Tibial artery (tissue), 4 donors: ENCODE measurements at places on chromosomes 1 and 21.
A peak's percentile ranks its signal among the peaks of the same experiment; 100 is the strongest.

- no peak for DNase-seq
Measured at GRCh38 chr1:21604208-21604957, 64.8 kb downstream of the RAP1GAP start.

GRCh38 chr1:44035726-44036408 lies 4.6 kb upstream of the SLC6A9 start:
- no peak for DNase-seq

GRCh38 chr1:66147226-66147835 lies 354.6 kb downstream of the PDE4B start:
- DNase-seq: no peak

DNA sequence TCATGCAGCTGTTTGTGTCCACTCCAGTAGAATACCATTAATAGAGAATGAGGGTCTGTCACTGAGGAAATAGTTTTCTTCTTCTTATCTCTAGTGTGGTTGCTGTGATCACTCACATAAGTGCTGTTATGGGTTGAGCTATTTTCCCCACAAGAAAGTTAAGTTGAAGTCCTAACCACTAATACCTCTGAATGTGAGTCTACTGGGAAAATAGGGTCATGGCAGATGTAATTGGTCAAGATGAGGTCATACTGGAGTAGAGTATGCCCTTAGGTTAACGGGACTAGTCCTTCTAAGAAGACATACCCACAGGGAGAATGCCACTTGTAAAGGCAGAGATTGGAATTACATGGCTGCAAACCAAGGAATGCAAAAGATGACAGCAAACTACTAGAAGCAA lies 70.5 kb upstream of the COL24A1 start:
- no peak for DNase-seq

DNA sequence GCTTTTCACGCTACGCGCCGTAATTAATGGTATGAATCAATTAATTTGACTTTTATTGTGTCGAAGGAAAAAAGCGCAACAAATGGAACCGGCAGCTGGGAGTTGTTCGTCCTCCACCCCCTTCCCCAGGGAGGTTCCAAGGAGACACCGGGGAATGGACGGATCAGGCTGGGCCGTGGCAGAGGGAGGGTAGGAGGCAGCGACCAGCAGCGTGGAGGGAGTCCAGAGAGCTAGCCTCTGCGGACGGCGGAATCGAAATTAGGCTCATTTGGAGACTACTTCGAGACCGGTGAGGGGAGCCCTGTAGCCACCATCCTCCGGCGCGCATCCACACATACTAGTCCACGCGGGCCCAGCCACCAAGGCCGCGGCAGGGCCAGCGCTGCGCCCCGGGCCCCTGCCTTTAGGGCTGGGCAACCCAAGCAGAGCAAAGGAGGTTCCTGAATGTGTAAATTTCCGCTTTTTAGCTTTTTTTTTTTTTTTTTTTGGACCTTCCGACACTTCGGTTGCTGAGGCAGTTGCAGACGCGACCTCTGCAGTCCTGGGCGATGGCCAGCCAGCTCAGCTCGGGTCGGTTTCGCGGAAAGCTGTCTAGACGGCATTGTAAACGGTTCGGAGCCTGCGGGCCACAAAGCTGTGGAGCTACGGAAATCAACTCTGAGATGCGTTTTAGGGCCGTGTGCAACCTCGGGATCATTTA lies 2.2 kb upstream of the FOXD3 start:
- no peak for DNase-seq

DNA sequence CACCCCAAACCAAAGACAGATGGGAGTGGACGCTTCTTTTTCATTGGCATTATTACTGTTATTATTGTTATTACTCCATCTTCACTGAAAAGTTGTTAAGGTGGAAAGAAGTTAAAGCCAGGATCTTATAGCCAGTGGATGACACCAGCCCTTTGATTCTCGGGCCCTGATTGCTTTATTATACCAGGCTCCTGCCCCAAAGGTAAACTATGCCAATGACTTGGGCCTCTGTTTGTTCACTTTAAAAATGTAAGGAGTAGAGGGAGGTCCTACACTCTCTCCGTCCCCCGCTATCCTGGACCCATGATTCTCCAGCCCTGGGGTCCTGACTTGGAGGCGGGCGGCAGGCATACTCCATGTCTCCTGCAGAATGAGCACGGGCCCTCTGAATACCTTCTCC lies 106.8 kb downstream of the TOMM20 start:
- no peak for DNase-seq

DNA sequence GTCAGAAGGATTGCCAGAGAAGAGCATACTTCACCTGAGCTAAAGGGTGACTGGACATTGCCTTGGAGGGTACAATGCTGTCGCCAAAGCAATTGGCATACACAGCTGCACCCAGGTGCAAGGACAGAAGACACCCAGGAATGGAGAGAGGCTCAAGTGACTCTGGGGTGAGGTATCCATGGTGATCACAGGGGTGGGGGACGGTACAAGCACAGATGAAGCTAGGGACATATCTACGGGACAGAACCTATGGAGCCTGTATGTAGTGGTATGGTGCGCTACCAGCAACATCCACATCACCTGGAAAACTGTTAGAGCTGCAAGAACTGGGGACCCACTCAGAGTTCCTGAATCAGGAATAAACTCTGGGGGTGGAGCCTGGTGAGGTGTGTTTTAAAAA lies 286.1 kb downstream of the PCP4 start:
- no peak for DNase-seq

DNA sequence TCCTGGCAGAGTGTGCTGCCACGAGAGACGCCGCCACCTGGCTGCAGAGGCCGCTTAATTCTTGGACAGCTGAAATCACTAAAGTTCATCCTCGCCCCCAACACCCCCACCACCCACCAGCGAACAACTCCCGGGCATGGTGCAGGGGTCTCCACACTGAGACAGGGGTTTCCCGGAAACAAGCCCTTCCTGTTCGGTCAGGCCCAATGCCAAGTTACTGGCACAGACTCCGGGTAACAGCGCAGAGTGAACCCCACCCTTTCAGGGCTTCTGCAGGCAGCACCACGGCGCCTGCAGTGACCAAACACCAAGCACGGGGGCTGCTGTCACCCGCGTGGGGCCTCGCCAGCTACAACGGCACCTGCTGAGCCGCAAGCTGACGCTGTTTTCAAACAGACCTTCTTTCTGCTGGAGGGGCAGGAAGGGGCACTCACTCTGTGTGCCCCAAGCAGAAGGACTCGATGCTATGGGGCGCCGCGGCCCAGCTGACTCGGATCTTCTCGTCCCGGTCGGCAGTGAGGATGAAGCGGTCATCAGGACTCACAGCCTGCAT lies 17.4 kb downstream of the WDR4 start:
- DNase-seq: no peak

DNA sequence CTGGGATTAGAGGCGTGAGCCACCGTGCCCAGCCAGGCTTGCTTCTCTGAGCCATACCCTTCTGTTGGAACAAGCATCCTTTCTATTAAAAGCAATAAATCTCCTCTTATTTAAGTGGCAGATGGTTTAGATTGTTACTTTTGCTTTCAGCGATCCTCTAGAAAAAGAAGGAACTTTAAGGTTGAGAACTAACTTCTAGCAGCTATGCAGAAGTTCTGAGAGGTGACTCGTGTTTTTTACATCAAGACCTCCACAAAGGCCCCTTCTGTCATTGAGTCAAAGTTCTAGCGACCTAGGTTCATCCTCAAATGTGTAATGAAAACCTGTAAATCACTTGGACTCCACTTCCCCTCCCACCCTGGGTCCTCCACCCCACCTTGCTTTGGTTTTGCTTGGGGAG lies 30.8 kb downstream of the PLEKHO1 start:
- no peak for DNase-seq

GRCh38 chr1:226738995-226739695 lies at the start of gene ITPKB:
Gene ITPKB, minus strand, starts transcription at chr1:226739282. Its CDS starts 1,824 bp downstream, at chr1:226737458.
- peak; percentile 56 for DNase-seq

GRCh38 chr1:69747207-69747606 lies 179.5 kb downstream of the LRRC7 start:
- no peak for DNase-seq

- DNase-seq: no peak
Measured at GRCh38 chr1:243748706-243749283, 101.2 kb downstream of the AKT3 start.

DNA sequence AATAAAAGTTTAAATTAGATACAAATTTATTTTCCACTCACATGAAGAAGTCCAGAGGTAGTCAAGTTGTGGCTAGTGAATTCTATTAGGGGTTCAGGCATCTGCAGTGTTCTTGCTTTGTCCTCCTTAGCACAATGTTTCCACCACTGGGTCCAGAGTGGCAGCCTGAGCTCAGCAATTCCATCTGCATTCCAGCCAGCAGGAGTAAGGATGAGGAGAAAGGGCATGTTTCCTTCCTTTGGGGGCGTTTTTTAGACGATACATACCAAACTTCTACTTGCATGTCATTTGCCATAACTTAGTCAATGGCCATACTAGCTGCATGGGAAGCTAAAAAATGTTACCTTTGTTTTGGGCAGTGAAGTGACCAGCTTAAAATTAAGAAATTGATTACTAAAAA lies 98.5 kb upstream of the VANGL1 start:
- DNase-seq: no peak

GRCh38 chr1:31639543-31639942 lies 5.1 kb downstream of the PEF1 start:
- DNase-seq: no peak

DNA sequence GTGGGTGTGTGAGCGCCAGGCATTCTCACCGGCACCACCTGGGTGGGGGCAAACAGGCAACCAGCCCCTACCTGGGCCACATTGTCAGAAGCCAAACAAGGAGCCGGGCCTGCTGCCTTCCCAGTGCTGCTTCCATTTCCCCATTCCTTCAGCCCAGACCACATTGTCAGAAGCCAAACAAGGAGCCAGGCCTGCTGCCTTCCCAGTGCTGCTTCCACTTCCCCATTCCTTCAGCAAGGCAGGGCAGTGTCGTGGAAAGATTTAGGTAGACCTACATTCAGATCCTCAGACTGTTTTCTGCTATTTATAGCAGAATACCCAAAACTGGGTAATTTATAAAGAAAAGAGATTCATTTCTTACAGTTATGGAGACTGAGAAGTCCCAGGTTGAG lies 47.0 kb upstream of the EFHD2 start:
- DNase-seq: no peak

DNA sequence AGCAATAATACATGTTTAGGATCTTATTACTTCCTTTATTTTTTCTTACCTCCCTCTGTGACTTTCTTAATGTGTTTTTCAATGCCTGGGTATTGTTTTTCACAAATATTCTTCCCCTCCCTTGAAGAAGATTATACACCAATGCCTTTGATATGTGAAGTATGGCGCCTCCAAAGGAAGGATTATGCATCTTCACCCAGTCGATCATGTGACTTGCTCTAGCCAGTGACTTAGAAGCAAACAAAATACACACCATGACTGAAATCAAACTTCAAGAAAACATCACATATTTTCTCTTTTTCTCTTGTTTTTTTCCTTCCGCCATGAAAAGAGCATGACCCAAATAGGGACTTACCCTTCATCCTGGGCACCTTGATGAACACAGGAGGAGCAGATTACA lies 297.1 kb downstream of the NCAM2 start:
- DNase-seq: no peak

DNA sequence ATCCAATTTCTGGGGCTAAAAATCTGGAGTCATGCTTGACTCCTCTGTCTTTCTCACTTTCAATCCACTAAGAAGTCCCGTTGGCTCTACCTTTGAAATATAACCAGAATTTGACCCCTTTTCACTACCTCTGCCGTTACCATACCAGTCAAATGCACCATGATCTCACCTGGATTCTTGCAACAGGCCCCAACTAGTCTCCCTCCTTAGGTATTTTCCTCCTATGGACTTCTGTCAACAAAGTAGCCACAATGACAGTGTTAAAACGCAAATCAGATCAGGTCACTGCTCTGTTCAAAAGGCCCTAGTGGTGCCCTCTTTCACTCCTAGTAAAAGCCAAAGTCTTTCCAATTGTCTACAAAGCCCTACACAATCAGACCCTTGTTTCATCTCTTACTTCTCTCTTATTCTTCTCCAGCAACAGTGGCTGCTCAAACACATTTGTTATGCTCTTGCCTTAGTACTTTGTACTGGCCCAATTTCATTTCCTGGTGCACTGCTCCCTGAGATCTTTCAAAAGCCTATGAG lies 35.7 kb upstream of the AGL start:
- DNase-seq: no peak

DNA sequence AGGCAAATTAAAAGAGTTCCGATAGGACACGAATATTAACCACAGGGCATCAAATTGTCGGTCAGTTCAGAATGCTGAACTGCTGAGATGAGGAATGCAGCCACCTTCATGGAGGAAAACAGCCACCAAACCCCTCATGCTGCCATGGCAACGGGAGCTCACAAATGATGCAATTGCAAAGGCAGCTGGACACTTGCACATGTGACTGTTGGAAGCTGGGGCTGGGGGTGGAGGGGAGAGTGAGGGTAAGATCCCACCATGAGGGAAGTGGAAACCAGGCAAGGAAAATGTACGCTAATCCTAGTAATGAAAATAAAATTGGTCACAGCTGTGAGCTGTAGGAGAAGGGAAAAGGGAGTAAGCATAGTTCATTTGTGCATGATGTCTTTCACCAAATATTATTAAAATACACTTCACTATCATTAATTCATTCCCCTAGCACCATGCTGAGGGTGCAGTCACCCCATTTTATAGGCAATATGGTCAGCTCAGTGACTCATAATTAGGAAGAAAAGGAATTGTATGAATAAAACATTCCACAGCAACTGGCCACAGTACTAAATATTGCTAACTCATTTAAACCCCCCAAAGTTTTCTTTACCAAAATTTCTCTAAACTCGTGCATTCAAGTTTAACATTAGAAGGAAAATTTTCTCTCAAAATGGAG lies 15.3 kb downstream of the BECN2 start:
- DNase-seq: no peak

DNA sequence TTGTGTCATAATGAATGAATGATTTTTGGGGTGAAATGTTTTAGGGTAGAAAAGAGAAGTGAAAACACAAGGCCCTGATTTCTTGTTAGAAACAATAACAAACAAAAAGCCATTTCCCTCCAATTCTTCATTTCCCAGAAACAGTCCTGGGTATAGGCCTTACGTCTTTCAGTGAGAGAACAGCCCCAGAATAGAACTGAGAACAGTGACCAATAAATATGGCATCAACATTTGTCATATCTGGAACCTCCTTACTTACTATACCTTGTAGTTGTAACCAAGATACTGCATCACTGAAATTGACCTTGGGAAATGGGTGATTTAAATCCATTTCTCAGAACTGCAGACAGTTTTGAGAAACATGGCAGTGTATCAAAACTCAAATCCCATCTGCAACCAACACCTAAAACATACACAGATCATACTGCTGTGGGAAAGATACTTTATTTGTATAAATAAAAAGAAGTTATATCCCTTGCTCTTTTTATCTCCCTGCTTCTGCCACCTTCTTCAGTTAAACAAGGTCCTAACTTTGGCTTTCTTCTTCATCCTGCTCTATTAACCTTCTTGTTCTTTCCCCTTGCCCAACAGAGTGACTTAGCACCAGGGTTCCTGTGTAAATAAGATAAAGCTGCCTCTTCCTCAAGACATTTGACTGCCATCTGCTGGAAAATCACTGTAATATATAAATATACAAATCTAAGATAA lies 19.5 kb downstream of the XKR8 start:
- no peak for DNase-seq

DNA sequence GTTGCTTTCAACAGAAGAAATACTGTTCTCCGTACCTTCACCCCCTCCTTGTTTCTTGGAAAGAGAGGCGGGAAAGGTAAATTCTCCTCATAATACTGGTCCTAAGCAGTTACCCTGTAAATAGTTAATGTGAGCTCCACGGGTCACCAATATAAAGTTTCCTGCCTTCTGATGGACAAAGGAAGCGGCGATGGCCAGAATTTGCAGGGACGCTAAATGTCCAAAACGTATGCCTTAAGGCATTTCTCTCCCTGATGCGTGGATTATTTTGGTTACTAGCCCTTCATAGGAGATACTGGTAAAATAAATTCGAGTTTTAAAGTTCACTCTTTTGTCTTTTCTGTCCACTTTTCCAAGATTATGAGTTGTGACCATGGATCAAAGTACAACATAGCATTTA lies 898 bp upstream of the PTGS2 start:
- no peak for DNase-seq
